NCI-H1092 (cell line): ENCODE measurements at places on chromosomes 3 and 15.

GRCh38 chr3:160133757-160134156, 91.5 kb upstream of the C3orf80 start:
- DNase-seq, result no peak

- DNase-seq, result no peak
Measured at GRCh38 chr3:167437428-167438139, 36.3 kb downstream of the SERPINI2 start.

GRCh38 chr3:138688871-138689299, 80.3 kb downstream of the FAIM start:
- DNase-seq, result no peak

GRCh38 chr3:71129611-71130431, 453.7 kb downstream of the FOXP1 start:
- no peak for DNase-seq
